ENCODE measurements at places on chromosomes 3 and 15. TPM values are rescaled to one million over a fixed set of nuclear protein-coding genes. Genes with fewer than 3 reads are reported as not detected.

DNA sequence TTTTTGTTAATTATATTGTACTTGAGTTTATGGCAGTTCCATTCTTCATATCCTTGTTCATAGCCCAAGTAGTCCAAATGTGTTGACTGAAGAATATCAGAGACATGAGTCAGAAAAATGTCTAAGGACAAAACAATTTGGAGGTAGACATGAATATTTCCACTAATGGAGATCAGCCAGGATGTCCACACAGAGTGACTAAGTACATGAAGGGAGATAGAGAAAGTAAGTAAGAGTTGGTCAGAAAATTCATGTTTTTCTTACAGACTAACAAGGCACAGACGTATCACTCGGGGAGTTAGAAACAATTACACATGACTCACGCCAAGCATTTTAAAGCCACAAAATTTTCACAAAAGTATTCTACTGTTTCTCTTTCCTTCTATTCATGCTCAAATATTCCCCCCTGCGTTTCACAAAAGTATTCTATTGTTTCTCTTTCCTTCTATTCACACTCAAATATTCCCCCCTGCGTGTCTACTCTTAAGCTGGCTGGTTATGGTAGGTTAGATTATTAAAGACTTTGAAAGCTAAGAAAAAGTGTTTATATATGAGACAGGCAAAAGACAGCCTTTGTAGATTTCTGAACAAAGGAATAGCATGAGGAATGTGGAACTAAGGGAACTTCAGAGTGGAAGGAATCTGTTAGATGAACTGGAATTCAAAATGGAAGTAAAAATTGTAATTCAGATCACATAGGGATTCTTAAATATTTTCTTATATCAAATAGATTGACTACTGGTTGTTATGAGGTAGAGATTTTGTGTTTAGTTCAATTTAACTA, 648.7 kb upstream of the CCDC54 start:
- peak; percentile 97 for DNase-seq

DNA sequence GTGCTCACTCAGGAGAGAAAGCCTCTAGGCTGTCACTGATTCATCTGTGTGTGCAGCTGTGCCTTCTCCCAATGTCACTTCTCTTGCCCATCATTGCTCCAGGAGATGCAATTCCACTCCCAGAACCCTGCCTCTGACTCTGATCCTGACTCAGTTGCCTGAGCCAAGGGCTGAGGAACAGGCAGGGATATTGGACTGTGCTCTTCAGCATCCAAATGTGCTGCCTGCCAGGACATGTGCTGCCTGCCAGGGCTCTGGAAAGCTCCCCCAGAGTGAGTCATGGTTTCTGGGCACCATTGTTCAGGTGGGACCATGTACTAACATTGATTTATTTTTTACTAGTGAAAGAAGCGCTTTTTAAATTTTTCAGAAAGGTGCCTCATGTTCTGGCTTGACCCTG, 71.0 kb downstream of the TRIM42 start:
- no peak for DNase-seq

ITGB5 gene
- total RNA-seq = 287 TPM

- no peak for DNase-seq
Measured at GRCh38 chr15:69869881-69870505, 227.7 kb downstream of the TLE3 start.

ROPN1 gene
- 1.3 TPM for total RNA-seq

CNTN3 gene
- total RNA-seq = not detected

DNA sequence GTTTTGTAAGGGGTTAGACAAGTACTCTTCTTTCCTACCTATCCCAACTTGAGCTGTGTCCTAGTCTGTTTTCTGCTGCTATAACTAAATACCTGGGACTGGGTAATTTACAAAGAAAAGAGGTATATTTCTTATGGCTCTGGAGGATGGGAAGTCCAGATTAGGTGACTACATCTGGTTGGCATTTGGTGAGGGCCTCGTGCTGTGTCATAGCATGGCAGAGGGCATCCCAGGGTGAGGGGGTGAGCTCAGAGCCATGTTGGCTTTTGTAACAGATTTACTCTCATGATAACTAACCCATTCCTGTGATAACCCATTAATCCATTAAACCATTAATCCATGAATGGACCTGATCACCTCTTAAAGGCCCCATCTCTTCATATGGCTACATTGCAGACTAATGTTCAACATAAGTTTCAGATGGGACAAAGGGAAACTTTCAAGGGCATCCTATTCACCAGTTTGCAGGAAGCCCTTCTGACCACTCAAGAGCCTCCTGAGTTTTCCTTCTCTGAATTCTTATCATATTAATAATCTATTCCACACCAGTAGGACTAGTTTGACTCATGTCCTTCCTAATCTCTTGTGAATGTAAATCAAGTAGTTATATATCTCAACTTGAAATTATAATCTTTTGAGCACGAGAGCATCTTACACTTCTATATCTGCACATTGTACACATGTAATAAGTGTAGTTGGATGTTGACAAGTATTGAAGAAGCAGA, 185.7 kb upstream of the ZPLD1 start:
- no peak for DNase-seq

GRCh38 chr3:50570508-50571279, 1.4 kb downstream of the HEMK1 start:
- DNase-seq = no peak

VGLL3 gene
- 19.8 TPM for total RNA-seq

GPR62 gene
- total RNA-seq = not detected

GPR149 gene
- total RNA-seq = not detected

- no peak for DNase-seq
Measured at GRCh38 chr3:33184863-33185262, 33.7 kb downstream of the SUSD5 start.

DNA sequence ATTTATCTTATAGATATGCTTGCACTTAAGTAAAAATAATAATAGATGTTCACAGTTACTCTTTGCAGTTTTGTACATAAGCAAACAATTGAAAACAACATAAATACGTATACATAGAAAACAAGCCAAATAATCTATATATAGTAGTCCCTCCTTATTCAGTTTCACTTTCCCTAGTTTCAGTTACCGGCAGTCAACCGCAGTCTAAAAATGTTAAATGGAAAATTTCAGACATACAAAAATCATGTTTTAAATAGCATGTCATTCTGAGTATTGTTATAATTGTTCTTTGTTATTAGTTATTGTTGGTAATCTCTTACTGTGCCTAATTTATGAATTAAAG, 262.0 kb downstream of the CGGBP1 start:
- DNase-seq = no peak

NDN gene
- 24.0 TPM for total RNA-seq

GRCh38 chr3:72408983-72409779, 439.1 kb downstream of the SHQ1 start:
- DNase-seq = no peak

DNA sequence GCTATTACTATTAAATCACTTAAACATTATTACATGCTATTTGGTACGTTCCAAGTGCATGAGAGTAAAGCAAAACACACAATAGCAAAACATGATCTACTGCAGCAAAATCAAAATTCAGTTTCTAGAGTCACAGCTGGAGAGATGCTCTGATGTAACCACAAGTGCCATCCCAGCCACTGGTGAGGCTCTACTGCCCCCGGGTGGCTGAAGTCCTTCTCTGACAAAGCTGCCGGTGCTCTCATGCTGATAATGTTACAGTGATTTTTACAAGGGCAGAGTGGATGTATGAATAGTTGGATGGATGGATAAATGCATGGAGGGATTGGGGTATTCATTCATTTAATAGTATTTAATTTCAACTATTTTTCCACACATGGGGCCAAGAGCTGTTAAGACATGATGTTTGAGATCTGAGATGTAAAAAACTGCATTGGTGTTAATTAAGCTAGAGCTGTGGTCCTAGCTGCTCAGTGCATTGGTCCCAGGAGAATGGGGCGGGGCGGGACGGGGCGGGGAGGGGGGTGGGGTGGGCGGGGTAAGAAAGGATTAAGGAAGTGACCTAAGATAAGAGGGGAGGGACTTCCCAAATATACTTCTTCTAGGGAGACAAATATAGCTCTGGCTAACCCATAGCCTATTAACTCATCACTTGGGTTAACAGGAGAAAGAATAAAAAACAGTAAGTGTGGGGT, 5.3 kb upstream of the SPESP1 start:
- peak; percentile 80 for DNase-seq

CLSTN2 gene
- 0.59 TPM for total RNA-seq

- DNase-seq = no peak
Measured at GRCh38 chr15:92908713-92909057, 8.6 kb downstream of the CHD2 start.

MST1R gene
- total RNA-seq = 0.36 TPM

CDHR4 gene
- not detected for total RNA-seq

CASR gene
- total RNA-seq = not detected

DNA sequence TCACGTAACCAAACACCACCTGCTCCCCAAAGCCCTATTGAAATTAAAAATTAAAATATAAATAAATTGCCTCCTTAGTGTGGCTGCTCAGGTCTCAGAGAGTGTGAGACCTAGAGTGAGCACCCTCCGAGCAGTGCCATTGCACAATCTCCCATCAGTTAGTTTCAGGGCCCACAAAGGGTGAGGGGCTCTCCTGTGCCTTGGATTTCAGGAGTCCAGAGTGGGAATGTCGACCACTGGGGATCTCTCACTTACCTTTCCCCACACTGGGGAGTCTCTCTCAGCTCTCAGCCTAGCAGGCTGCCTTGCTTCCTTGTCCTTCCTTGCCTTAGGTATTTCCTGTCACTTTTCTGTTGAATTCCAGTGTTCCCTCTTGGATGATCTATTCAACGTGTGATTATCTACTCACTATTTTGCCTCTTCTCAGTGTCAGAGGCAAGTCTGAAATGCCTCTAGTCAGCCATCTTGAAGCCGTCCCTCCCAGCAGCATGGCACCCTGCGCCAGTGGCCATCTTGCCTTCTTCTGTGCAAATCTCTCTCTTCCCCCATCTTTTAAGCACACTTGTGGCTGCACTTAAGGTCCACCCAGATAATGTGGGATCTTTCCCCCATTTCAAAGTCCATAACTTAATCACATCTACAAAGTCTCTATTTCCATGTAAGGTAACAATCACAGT, 119.3 kb downstream of the LRRK1 start:
- DNase-seq = no peak

ZPLD1 gene
- total RNA-seq = not detected

GRCh38 chr3:170473358-170473757, 54.7 kb downstream of the CLDN11 start:
- DNase-seq = no peak

DNA sequence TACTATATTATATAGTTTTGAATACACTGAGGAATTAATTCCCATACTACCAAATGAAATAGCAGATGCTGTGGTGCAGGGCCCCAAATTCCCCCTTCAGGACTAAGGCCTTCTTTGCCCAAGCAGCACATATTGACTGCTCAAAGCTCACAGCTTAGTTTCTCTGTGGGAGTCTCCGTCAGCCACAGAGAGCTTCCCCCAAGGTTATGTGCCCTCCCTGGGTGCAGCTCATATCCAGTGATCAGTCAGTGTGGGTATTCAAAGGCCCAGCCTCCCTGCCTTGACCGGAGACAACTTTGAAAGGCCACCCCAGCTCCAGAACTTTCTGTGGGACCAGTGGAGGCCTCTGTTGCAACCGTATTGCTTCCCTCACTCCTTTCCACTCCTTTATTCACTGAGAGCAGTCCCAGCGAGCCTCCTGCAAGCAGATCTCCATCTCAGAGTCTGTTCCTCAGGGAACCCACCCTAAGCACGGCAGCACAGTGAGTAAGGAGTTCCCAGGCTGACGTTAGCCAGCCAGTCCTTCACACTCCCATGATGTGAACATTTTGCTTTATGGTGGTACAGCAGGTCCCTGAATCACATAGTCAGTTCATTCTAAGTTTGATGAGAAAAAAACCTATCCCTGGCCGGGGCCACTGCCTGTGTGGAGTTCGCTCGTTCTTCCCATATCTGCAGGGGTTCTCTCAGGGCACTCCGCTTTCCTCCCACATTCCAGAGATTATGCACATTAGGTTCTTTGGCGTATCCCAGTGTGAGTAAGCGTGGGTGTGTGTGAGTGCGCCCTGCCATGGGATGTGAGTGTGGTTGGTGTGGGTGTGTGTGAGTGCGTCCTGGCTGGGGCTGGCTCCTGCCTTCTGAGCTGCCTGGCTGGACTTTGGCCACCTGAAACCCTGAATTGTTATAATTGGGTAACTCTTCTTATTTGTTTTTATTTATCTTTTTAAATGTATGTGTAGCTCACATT, 64.4 kb upstream of the PPARG start:
- DNase-seq = peak; percentile 81

MNS1 gene
- total RNA-seq = 9.6 TPM

MYL3 gene
- total RNA-seq = not detected

NPRL2 gene
- 26.2 TPM for total RNA-seq

IL16 gene
- 0.96 TPM for total RNA-seq

All from RPMI7951 (cell line).